ENCODE measurements at places on chromosomes 7 and 10. TPM values are rescaled to one million over a fixed set of nuclear protein-coding genes. Genes with fewer than 3 reads are reported as not detected.

GCC1 gene
- total RNA-seq: 13.9 TPM

WNT8B gene
- not detected for total RNA-seq

HOXA1 gene
- total RNA-seq: 1.4 TPM

AOC1 gene
- total RNA-seq: not detected

PRKG1 gene
- 15.6 TPM for total RNA-seq

VWDE gene
- not detected for total RNA-seq

CLRN3 gene
- not detected for total RNA-seq

ACSL5 gene
- 2.6 TPM for total RNA-seq

MNX1 gene
- total RNA-seq: not detected

ABCB4 gene
- under 0.01 TPM for total RNA-seq

GDF2 gene
- total RNA-seq: not detected

UFSP1 gene
- total RNA-seq: 9.2 TPM

IFIT1B gene
- total RNA-seq: not detected

OR2A5 gene
- total RNA-seq: not detected

PDE6C gene
- not detected for total RNA-seq

SBDS gene
- 54.2 TPM for total RNA-seq

SPDYE5 gene
- not detected for total RNA-seq

STEAP4 gene
- 477 TPM for total RNA-seq

PSD gene
- 1.6 TPM for total RNA-seq

TMEM213 gene
- not detected for total RNA-seq

TRIM74 gene
- not detected for total RNA-seq

APBB1IP gene
- total RNA-seq: 12.9 TPM
